Naive thymus-derived CD8-positive, alpha-beta T cell (primary cell): ENCODE measurements at places on chromosomes 13 and 19. TPM values are rescaled to one million over a fixed set of nuclear protein-coding genes. Genes with fewer than 3 reads are reported as not detected.

Gene PGLYRP1
- total RNA-seq = not detected

Gene TJP3
- total RNA-seq = 13.0 TPM

Gene SPACA4
- not detected for total RNA-seq

DNA sequence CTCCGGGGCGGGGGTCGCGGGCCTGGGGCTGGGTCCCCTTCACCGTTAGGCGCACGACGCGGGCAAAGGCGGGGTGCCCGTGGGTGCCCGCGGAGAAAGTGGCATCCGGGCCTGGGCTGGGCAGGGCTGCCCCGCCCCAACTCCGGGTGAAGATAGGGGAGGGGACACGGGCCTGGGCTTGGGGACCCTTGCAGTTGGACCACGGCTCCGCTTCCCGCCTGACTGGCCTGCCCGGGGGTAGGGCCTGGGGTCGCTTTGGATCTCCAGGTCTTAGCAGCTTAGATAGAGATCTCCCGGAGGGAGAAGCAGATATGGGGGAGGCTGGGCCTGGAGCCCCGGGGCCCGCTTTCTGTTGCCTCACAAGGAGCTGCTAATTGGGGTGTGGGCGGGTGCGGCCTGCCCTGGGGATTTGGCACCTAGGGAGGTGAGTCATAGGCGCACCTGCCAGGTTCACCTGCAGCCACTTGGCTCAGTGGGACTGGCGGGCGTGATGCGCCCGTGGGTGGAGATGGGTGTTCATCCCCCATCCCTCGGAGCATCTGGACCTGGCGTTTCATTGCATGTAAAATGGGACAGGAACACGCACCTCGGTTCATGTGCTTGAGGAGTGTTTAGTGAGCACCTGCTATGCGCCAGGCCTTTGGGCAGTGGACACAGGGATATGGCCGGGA is 585 bp downstream of the MAP1S start:
- H3K27me3 ChIP-seq = no peaks in the 10 kb centered on the region
- no peak for DNase-seq
- no peaks in the 10 kb centered on the region for H3K36me3 ChIP-seq
- peaks cover 46% of the 10 kb centered on the region for H3K4me1 ChIP-seq
- peak overlapping the region; percentile 87 for H3K4me3 ChIP-seq

GRCh38 chr13:28056426-28056825 is 44.0 kb downstream of the FLT3 start:
- no peaks in the 10 kb centered on the region for H3K36me3 ChIP-seq
- no peak overlapping the region for H3K27ac ChIP-seq
- no peak overlapping the region for H3K4me3 ChIP-seq
- peaks cover 3% of the 10 kb centered on the region for H3K27me3 ChIP-seq
- peaks cover 1% of the 10 kb centered on the region for H3K4me1 ChIP-seq

DNA sequence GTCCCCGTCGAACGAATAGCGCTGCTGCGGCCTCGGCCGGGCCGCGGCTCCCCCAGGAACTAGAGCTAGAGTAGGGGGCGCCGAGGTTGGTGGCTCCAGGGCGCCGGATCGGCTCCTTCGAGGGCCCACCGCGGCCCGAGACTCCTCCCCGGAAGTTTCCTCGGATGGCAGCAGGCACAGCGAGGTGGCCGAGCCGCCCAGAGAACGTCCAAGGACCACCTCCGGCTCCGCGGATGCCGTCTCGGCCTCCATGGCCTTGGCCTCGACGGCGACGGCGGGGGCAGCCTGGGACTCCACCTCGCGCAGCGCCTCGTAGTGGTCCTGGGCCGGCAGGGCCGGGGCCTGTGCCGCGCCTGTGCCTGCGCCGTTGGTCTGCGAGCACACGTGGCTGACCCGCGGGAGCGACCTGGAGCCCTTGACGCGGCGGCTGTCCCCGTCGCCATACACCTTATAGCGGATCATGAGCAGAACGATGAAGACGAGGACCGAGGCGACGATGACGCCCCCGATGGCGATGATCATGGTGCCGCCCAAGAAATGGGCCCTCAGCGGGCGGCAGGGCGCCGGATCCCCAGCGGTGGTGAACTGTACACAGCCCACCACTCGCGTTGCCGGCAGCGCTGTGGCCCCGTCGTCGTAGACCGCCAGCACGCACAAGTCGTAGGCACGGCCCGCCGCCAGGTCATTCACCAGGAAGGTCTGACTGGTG is 11.8 kb downstream of the IFNL1 start:
- H3K27me3 ChIP-seq = no peaks in the 10 kb centered on the region
- no peak overlapping the region for H3K4me3 ChIP-seq
- DNase-seq = no peak
- H3K27ac ChIP-seq = no peak overlapping the region
- H3K36me3 ChIP-seq = no peaks in the 10 kb centered on the region

Gene ADAMTS10
- total RNA-seq = 190 TPM

- peaks cover 3% of the 10 kb centered on the region for H3K27me3 ChIP-seq
- no peak overlapping the region for H3K27ac ChIP-seq
- H3K4me1 ChIP-seq = no peaks in the 10 kb centered on the region
- DNase-seq = no peak
- H3K36me3 ChIP-seq = peaks cover 8% of the 10 kb centered on the region
- H3K4me3 ChIP-seq = no peak overlapping the region
Measured at GRCh38 chr13:31663880-31664585, 75.3 kb upstream of the RXFP2 start.

DNA sequence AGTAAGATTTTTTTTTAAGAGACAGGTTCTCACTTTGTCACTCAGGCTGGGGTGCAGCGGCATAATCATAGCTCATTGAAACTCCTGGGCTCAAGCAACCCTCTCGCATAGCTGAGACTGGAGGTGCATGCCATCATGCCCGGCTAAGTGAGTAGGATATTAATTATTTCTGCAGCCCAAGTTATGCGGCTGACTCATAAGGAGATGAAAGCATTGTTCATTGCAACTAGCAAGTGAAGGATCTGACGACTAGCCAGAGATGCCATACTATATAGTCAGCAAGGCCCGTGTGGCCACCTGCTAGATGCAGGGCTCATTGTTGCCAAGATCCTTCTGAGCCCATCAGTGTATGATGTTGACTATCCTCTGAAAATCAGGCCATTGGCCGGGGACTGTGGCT is 45.2 kb downstream of the ABCC4 start:
- no peak for DNase-seq
- no peak overlapping the region for H3K27ac ChIP-seq
- peaks cover 6% of the 10 kb centered on the region for H3K36me3 ChIP-seq
- no peak overlapping the region for H3K4me3 ChIP-seq
- peaks cover 5% of the 10 kb centered on the region for H3K4me1 ChIP-seq

Gene ATG4D
- total RNA-seq = 52.0 TPM

DNA sequence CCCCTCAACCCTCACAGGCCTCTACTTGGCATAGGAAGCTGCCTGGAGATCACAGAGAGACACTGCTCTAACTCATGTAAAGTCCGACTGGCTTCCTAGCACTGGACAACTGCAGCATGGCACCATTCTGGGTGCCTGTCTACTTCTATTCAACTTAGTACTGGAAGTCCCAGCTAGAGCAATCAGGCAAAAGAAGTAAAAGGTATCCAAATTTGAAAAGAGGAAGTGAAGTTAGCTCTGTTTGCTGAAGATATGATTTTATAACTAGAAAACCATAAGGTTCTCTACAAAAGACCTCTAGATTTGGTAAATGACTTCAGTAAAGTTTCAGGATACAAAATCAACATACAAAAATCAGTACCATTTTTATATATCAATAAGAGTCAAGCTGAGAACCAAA is 1017.6 kb downstream of the PCDH9 start:
- no peak overlapping the region for H3K27ac ChIP-seq
- DNase-seq = no peak
- H3K4me1 ChIP-seq = no peaks in the 10 kb centered on the region
- H3K4me3 ChIP-seq = no peak overlapping the region
- no peaks in the 10 kb centered on the region for H3K27me3 ChIP-seq

DNA sequence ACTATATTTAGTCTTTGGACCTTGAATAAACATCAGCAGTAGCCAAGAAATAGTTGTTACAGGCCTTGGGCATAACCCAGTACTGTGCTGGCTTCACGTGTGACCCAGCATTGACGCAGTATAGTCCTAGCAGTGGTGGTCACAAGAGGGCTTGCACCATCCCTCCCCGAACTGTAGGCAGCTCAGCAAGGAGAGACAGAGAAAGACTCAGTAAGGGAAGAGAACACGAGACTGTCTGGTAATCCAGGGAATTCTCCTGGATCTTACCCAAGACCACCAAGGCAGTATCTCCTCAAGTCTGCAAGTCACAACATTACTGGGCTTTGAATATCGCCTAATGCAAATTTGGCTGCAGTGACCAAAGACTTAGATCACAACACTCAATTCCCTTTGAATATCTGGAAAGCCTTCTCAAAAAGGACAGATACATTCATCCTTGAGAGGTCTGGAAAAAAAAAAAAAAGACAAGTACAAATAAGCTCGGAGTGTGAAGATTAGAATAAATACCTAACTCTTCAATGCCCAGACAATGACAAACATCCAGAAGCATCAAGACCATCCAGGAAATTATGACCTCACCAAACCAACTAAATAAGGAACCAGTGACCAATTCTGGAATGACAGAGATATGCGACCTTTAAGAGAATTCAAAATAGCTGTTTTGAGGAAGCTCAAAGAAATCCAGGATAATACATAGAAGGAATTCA is 39.7 kb downstream of the CAB39L start:
- H3K4me3 ChIP-seq = no peak overlapping the region
- H3K27ac ChIP-seq = no peak overlapping the region
- H3K4me1 ChIP-seq = peaks cover 3% of the 10 kb centered on the region
- DNase-seq = no peak
- peaks cover 10% of the 10 kb centered on the region for H3K36me3 ChIP-seq
- H3K27me3 ChIP-seq = no peaks in the 10 kb centered on the region

DNA sequence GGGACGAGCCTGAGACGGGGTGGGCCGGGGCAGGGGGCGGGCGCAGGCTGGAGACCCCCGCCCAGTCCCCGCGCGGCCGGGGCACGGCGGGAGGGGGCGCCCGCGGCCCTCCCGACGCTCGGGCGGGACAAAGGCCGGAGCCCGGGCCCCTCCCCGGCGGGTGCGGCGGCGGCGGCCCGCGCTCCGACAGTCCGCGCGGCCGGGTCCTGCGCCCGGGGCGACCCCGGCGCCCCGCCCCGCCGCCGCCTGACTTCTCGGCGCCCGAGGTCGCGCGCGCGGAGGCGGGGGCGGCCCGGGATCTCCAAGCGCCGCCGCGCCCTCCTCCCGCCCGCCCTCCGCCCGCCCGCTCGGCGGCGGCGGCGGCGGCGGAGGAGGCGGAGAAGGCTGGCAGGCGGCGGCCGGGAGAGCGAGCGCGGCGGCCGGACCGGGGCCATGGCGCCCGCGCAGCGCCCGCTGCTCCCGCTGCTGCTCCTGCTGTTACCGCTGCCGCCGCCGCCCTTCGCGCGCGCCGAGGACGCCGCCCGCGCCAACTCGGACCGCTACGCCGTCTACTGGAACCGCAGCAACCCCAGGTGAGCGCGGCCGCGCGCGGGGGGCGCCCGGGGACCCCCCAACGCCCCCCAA is at the start of gene EFNA2:
Gene EFNA2 (plus strand): TSS at position 137 of the 624 bp plus-strand sequence. CDS start 296 bp downstream, at position 433.
- peaks cover 11% of the 10 kb centered on the region for H3K4me1 ChIP-seq
- DNase-seq = no peak
- no peak within 1 kb of the TSS for H3K27ac ChIP-seq

DNA sequence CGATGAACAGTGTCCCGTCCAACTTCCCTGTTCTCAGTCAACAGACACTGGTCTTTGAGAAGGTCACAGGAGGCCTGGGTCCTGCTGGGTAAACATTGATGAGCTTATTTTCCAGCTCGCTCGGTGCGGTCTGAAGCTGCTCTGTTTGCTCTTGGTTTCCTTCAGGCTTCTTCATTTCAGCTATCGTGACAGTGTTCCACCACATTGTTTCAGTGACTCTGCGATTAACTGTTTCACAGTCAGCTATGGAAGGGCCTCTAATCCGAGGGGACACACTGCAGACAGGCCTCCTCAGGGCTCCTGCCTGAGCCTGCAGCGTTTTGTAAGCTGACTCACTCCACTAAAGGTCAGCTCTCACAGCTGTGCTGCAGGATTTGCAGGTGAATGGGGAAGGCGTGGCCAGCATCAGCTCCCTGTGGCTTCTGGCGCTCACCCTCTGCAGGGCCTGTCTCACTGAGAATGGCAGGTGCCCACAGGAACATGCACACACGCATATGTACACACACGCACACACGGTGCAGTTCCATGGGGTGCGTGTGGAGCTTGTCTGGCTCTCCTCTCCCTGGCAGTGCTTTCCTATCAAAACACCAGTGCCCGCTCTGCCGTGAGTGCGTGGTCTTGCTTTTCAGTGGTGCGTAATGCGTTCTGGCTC is 62.9 kb upstream of the MCF2L start:
- no peaks in the 10 kb centered on the region for H3K4me1 ChIP-seq
- peaks cover 13% of the 10 kb centered on the region for H3K27me3 ChIP-seq
- no peak overlapping the region for H3K27ac ChIP-seq
- no peak overlapping the region for H3K4me3 ChIP-seq

GRCh38 chr13:60922576-60923231 is 492.9 kb downstream of the PCDH20 start:
- no peaks in the 10 kb centered on the region for H3K4me1 ChIP-seq
- H3K27me3 ChIP-seq = no peaks in the 10 kb centered on the region
- no peak overlapping the region for H3K27ac ChIP-seq
- H3K4me3 ChIP-seq = no peak overlapping the region
- no peaks in the 10 kb centered on the region for H3K36me3 ChIP-seq
